LNCaP clone FGC (cell line): ENCODE measurements at places on chromosomes 16 and 17.
A peak's percentile ranks its signal among the peaks of the same experiment; 100 is the strongest.

DNA sequence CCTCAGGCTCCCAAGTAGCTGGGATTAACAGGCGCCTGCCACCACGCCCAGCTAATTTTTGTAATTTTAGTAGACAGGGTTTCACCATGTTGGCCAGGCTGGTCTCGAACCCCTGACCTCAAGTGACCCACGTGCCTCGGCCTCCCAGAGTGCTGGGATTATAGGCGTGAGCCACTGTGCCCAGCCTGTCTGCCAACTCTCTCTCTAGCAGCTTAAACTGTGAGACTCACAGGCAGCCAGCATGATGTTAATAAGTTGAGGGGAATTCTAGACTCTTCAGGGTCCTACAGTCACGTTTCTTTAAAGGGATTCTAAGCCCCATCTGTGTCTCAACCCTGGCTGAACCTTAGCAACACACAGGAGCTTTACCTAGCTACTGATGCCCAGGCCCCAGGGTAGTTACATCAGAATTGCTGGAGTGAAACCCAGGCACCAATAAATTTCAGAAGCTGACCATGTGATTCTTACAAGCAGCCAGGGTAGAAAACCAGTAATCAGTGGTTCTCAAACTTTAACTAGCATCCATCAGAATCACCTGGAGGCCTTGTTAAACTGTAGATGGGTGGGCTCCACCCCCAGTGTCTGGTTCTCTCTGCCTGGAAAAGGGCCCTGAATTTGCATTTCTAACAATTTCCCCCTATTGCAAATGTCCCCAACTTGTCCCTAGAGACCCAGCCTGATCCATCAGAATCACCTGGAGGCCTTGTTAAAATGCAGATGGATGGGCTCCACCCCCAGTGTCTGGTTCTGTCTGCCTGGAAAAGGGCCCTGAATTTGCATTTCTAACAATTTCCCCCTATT is 30.7 kb downstream of the GPRC5B start:
- no peak for DNase-seq

DNA sequence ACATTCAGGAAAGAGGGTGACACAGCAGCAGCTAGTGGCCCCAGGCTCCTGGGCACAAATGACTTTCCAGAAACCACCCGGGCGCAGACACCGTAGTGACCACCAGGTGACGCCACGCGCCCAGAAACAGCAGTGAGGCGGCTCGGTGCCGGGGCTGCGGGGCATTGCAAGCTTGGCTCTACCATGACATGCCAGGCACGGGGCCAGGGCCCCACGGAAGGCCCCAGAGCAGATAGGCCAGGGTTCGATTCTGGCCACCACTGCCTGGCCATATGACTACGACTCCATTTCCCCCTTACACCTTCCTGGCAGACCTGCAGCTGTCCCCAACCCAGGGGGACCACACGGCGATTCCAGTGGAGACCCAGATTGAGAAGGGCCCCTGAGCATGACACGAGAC is 6.7 kb downstream of the RHBDF1 start:
- DNase-seq = no peak

DNA sequence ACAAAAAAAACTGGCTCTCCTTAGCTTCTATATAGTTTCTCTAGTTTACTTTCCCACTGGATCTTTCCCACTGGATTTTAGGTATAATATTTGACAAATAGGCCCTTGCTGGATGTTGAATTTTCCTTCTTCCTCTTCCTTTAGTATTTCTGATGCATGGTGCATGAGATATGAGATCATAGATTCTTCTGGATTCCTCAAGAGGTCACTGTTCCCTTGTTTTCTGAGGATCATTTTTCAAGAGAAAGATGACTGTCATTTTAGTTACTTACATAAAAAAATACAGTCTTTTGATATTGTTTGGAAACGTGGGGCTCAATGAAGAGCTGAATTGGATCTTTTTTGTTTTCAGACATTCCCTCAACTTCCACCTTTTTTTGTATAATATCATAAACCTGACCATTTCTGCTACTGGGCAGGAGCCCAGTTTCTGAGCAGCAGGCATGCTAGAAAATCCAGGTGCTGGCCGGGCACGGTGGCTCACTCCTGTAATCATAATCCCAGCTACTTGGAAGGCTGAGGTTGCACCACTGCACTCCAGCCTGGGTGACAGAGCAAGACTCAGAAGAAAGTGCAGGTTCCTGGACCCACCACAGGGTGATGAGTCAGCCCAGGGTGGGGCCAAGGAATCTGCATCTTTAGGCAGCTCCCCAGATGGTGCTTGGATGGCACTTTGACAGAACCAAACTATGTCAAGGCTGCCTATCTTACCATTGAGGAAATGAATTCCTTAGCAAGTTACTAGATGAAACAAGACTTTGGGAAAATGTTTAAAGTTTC is 70.3 kb downstream of the SDR42E1 start:
- DNase-seq = peak; percentile 50

GRCh38 chr17:66341462-66341861 is 39.0 kb downstream of the PRKCA start:
- no peak for DNase-seq

- no peak for DNase-seq
Measured at GRCh38 chr17:9696279-9697044, 51.1 kb downstream of the USP43 start.

DNA sequence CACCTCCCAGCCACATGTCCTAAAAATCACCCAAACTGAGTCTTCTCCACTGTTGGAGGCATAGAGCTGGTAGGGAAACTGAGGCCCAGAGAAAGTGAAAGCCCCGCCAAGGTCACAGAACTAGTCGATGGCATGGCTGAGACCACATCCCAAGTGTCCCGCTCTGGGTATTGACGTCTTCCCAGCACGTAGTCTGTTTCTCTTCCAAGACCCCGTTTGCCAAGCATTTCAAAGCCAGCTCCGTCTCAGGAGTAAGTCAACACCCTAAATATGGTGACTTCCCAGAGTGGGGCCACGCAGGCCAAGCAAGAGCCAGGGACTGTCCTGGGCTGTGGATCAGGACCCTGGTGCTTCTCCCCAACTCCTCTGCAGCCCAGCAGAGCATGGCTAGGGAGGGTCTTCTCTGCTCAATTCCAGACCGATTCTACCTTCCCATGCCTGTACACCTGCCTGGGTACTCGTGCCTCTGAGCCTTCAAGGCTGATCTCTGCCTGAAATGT is 19.7 kb downstream of the PITPNM3 start:
- no peak for DNase-seq

DNA sequence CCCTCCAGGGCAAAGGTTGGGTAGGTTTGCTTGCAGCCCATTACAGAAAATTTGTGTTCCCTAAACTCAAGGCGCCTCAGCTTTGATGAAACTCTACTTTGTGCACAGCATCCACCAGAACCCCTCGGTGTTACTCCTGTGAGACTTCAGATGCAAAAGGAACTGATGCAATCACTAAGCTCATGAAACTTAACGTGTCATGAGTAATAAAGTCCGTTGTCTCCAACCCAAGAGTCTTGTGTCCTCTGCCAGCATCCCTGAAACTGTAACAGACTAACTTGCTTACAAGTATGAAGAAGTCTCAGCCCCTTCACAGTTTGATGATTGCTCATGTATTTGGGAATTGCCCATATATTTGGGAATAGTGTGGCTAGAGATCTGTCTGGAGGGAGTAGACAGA is 74.8 kb upstream of the MARCHF10 start:
- no peak for DNase-seq

GRCh38 chr16:58236231-58236690 is 38.4 kb upstream of the CSNK2A2 start:
- peak; percentile 14 for DNase-seq

DNA sequence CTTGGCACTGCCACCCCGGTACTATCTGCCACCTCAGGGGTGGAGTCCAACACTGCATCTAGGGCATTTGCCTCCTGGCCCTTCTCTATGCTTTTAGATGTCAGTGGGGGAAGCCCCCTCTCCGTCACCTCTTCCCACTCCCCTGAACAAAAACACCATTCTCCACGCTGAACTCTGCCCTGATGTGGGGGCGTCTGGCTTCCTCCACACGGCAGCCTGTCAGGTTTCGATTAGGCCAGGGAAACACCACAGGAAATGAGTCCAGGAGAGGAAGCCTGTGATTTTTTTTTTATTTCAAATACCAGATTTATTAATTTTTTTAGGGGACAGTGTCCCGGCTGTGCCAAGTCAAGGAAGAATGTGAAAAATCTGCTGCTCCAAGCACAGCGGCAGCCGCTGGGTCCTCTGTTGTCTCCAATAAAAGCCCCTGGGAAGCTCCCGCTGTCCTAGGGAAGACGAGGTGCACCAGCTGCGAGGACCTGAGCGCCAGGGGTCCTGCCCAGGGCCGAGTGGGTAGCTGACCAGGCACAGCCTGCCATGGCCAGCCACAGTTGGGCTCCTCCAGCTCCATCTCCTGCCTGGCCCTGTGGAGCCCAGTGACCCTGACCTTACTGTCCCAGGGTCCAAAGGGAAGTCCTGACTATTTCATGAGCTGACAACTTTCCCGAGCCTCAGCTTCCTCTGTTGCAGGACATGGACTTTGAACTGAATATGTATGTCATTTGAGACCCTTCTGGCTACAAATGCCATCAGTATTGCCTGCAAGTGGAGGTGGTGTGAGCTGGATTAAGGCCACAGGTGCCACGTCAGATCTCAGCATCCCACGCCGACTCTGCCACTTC is 336.7 kb downstream of the FOXL1 start:
- no peak for DNase-seq

- DNase-seq = no peak
Measured at GRCh38 chr17:39197380-39198185, at the start of gene CACNB1. Gene CACNB1 (minus strand): TSS chr17:39197669. CDS start chr17:39197495, 174 bp downstream.

DNA sequence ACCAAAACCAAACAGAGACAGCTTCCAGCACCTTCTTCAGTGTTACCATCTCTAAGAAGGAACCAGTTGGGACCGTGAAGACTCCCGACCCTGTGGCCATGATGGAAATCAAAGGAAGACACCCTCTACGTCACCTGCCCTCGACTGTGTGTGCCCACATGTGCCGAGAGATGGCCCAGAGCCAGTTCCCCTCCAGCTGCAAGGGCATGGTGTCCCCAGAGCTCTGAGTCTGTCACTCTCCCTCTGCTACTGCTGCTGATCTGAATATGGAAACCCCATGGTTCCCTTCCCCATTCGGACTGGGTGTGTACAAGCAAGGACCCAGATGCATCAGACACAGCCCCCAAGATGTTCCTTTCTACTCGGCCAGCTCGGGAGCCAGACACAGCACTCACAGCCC is 76.4 kb downstream of the SOCS1 start:
- no peak for DNase-seq

DNA sequence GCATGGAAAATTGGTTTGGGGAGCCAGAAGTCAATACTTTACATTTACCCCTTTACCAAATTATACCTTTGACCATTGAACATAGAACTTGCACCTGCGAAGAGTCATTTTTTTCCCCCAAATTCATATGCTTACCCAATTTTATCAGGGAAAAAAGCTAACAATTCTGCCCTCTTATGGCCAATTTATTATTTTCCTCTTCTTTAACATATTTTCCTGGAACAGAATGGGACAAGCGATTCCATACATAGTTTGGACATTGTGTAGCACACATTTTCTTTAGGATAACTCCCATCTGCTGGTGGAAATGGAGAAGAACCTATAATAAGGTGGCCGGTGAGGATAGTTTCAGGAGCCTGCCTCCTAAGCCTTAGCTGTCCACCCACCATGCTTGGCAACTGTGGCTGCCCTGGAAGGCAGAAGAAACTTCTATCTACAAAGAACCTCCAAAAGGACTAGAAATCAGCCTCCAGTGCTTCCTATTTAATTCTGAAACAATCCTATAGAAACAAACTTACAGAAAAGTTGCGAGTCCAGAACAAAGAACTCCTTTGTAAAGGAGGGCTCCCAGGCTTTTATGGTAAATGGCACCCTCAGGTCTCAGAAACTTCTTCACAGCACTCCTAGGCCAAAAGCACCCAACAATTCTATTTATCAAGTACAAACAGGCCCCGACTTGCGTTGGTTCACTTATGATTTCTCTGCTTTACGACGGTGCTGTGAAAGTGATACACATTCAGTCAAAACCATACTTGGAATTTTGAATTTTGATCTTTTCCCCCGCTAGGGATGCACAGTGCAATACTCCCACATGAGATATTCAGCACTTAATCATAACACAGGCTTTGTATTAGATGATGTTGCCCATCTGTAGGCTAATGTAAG is 64.1 kb upstream of the CACNG4 start:
- DNase-seq = no peak

DNA sequence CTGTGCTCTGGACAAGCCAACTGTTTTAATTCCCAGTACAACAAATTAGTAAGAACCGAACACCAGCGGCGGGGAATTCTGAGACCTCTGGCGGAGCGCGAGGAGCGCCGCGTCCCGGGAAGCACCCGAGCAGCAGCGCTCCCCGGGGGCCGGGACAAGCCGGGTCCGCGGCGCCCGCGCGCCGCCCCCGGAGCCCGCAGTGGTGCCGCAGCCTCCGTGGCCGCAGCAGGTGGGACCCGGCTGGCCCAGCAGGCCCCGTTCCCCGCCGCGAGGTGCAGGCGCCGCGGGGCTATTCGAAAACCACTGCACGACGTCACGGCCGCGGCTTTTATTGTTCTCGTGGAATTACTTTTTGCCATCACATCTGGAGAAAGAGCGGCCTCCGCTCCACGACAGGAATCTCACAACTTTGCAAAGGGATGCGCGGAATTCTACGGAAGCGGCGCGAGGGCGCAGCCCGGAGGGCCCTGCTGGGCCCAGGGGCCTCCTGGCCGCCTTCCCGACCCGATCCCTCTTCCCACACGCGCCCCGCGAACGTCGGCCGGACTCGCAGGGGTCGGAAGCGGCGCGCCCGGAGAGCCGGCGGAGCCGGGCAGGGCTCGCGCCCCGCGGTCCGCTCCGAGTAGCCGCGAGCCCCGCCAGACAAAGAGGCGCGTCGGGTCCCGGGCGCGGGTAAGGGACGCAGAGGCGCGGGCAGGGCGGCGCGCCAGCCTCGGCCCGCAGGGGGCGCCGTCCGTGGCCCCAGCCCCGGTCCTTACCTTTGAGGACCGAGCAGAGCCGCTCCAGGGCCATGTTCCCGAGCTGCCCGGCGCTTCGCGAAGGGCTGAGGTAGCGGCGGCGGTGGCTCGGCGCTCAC is 696 bp downstream of the NETO2 start:
- peak; percentile 34 for DNase-seq

DNA sequence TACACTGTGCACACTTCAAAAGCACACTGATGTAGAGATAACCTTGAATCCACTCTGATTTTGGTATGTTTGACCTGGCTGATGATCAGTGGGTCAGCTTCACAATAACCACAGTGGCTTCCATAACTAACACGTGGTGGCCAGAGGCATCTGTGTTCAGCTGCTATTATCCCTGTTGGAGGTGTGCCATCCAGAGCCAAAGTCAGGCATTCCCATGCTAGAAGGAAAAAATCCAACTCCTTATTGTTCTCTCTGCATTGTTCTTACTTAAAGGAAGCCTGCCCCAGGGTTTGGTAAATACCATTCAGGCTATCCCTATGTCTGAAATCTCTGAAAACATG is 127.3 kb upstream of the MON1B start:
- DNase-seq = peak; percentile 63

DNA sequence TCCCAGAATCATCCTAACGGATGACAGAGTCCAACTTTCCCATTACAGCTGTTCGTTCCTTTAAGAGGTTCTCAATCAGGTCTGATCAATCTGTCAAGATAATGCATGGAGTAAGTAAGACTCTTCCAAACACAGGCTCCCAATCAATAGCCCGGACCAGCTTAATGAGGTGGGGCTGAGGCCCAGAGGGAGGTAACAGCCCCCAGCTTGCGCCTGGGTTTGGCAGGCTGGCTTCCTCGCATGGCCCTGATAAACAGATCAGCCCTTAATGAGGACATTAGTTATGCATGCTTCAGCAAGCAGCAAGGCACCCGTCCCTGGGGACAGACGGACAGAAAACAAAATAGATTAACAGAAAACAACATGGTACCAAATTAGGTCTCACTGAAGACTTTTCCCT is 145.7 kb downstream of the ZFHX3 start:
- no peak for DNase-seq

GRCh38 chr17:38459567-38459966 is 31.3 kb downstream of the ARHGAP23 start:
- no peak for DNase-seq

- DNase-seq = no peak
Measured at GRCh38 chr17:16873174-16874035, 98.5 kb downstream of the TNFRSF13B start.
